NCI-H2029 treated with DMSO at 0.1 percent for 48 hours (cell line): ENCODE measurements at places on chromosomes 3 and 15.

DNA sequence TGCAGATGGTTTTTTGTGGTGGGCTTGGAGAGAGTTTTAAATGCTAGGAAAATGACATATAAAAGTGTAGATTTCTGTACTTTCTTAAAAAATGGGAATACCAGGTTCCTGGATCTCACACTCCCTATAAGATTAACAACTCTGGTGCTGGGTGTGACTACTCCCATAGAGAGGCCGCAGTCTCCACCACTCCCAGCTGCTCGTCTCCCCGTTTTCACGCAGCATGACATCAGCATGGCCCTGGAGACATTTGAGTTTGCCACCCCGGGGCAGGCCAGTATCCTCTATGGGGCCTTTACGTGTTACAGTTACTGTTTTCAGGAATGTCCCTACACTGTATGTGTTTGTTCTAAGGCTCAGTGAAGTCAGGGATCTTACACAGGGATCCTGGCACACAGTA, 126.7 kb upstream of the ATP2B2 start:
- no peak for DNase-seq

DNA sequence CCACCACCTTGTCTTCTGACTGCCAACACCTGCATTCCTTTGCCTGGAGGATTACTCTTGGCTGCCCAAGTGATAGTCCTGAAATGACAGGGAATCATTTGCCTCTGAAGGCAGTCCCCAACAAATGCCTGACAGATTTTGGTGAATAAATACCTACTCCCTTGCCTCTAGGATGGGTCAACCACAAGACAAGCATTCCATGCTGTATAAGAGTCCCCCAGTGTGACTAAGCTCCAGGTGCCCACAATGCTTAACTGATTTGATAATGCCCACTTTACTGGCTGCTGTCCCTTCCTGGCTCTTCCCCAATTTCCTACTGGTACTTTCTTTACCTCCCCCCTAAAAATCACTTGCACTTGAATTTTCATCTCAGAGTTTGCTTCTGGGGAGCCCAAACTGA, 14.8 kb downstream of the THRB start:
- DNase-seq, result no peak

- no peak for DNase-seq
These were observed 360.4 kb downstream of the ULK4 start for GRCh38 chr3:41601404-41601987.

- no peak for DNase-seq
These were observed 22.1 kb upstream of the RAD18 start for GRCh38 chr3:8985411-8985831.

DNA sequence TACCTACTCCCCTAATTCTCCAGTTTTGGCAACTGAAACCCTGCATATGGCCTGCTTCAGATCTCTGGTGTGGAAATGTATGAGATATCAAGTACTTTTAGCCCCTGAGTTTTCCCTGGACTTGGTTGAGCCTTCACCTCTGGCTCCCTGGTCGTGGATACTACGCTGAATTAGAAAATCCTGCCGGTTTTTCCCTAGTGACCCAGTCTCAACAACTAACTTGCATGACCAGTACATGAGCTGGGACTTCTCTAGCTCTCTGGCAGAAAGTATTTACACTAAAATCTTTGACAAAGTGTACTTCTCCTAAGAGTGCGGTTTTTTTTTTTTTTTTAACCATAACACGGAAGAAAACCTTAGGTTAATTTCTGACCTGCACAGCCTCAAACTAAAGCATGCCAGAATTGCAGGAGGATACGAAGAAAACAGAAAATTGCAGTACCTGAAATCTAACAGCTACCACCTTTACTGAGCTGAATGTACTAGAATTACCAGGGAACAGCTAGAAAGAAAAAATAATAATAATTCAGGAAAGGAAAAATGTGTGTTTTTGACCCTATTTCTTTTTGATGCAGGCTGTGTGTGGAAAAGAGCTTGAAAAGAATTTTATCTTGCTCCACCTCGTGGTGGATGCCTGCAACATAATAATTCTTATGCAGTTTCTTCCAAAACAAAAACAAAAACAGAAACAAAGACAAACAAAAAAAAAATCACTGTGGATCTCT, 165.6 kb downstream of the GMNC start:
- DNase-seq, result no peak

GRCh38 chr3:192867645-192868044, 50.0 kb downstream of the MB21D2 start:
- DNase-seq, result no peak

DNA sequence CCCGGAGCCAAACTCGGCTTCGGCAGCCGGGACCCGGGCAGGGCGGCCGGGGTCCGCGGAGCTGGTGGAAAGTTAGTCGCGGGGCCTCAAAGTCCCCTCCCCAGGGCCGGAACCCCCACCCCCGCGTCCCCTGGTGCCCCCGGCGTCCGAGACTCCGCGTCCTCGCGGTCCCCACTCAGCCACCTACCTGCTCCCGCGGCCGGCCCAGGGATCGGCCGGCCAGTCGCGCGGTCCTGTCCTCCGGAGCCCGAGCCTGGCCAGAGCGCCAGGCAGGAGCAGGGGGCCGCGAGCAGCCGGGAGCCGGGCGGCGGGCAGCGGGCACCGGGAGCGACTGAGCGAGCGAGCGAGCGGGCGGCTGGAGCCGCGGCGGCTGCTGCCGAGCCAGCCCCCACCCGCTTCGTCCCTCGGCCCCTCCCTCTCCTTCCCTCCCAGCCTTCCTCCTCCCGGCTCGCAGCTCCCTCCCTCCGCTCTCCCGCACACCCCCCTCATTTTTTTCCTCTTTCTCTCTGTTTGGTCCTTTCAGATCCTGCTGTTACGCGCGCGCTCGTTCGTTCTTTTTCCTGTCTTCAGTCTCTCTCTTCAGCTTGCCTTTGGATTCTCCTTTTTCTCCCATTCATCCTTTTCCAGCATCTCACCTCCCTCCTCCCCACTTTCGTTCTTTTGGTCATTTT, at the start of gene MEGF11:
Gene MEGF11, minus strand, starts transcription at position 333 of the 671 bp plus-strand sequence. CDS start 125,347 bp downstream, outside the sequence.
- DNase-seq, result no peak
